Activated CD4-positive, alpha-beta T cell treated with anti-CD3 and anti-CD28 coated beads, Interleukin-2, amount 50 U/mL, for 4 hours (primary cell): ENCODE measurements at places on chromosomes 11 and 22.

GRCh38 chr11:121929581-121929980, 186.4 kb downstream of the BLID start:
- no peak for DNase-seq

DNA sequence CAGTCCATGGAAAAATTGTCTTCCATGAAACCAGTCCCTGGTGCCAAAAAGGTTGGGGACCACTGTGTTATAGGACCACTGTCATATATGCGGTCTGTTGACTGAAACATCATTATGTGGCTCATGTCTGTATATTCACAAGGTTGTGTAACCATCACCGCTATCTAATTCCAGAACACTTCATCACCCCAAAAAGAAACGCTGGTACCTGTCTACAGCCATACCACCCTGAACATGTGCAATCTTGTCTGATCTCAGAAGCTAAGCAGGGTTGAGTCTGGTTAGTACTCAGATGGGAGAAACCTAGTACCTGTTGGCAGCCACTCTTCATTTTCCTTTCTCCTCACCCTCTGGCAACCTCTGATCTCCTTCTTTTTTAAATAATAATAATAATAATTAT, 12.9 kb upstream of the PIK3IP1 start:
- DNase-seq, result no peak

- DNase-seq, result peak; percentile 73
These were observed 1.6 kb upstream of the EHBP1L1 start for GRCh38 chr11:65574109-65574810.

DNA sequence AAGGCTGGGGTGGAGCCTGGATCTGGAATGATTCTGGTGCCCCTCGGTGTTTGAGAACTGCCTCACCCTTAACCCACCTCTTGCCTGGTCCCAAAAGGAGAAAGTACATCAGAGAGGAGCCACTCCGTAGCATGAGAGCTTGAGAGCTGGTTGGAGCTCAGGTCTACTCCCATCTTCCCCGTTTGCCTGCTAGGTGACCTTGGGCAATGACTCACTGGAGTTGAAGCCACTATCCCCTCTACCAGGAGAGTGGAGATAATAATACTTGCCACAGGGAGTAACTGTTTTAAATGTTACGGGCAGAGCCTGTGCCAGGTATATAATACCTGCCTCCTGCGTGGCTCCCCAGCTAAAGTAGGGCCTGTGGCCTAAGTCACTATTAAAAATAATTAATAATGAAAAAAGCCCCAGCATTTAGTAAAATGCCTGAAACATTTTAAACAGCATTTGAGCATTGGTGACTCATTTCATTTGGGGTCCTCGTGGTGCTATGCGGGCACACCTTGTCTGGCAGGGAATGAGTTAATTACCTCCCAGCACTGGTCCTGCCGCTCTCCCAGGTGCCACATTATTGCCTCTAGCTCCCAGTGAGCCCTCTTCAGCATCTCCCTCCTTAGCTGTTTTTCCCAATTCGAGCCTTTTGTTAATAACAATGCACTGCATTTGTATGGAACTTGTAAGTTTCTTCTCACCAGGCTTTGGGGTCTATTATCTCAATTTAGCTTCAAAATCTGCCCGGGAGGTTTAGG, 22.5 kb downstream of the CYTH4 start:
- no peak for DNase-seq

- DNase-seq, result peak; percentile 37
These were observed 1.4 kb upstream of the CPT1A start for GRCh38 chr11:68843052-68843561.

- no peak for DNase-seq
These were observed 104.3 kb downstream of the MAML2 start for GRCh38 chr11:96238563-96239135.

GRCh38 chr11:13166036-13166435, 111.6 kb upstream of the BMAL1 start:
- DNase-seq, result no peak

GRCh38 chr11:1652771-1653540, 23.4 kb downstream of the KRTAP5-5 start:
- DNase-seq, result peak; percentile 69

GRCh38 chr11:10727146-10727851, 23.7 kb upstream of the CTR9 start:
- no peak for DNase-seq

DNA sequence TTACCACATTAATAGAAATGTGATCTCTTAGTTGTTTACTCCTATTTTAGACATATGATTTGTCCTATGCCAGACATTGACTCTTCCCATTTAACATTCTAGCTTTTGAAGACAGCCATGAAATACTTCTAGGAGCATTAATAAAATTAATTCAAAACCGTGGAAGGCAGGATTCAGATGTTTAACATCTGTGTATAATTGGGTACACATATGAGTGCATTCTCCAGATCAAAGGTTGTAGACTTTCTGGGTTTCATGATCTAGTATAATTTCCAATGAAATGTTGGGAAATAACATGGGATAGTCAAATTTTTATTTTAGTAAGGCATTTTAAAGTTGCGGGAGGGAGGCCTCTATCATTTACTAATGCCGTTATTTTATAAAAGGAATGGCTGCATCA, 35.2 kb upstream of the CCDC89 start:
- no peak for DNase-seq

GRCh38 chr22:35634015-35634414, 14.2 kb upstream of the APOL6 start:
- no peak for DNase-seq
